Mucosa of descending colon (tissue), 3 donors: ENCODE measurements at places on chromosomes 16 and 17. TPM values are rescaled to one million over a fixed set of nuclear protein-coding genes. Genes with fewer than 3 reads are reported as not detected.

DNA sequence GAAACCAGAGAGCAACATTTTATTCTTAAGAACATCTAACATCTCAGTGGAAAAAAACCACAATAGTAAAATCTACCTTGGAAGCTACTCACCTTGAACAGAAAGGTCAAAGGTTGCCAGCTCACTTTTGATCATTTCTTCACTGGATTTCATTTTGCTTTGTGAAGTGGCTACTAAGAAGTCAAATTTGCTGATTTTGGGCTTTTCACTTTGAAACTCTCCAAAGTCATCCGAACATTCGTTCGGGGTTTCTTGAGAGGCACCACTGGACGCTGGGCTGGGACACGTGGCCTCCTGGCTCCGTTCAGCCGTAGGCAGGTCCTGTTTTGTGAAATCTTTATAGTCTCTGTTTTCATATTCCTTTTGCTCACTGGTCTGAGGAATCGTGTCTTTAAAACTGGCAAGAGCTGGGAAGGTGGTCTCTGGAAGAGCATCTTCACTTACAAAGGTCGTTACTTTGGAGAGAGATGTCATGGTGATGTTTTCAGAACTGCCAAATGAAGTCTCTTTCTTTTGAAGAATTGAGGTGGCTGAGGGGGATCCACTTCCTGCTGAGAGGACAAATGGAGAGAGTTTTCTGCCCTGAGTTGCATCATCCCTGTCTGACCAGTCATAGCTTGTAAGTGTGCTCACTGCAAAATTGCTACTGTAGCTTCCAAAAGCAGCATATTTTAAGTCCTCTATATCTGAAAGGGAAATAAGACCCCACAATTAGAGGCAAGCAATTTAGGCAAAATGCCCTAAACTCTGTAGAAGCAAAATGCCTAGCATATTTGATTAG lies 52.4 kb downstream of the DUSP14 start:
- no peak for DNase-seq

DNA sequence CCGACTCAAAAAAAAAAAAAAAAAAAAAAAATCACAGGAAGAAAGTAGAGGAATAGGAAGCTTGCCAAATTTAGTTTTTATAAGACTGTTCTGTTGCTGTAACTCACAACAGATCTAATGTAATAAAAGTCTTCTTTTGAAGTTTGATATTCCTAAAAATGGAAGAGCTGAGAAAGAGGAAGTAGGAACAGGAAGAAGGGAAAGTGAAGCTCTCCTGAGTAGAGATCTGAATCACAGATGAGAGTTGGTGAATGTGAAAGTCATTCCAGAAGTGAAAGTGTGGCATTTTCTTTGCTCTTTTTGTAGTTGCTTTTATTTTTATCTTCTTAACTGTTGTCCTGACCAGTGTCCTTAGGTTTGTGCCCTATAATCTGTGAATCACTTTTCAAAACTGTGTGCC lies 2.1 kb downstream of the NMT1 start:
- DNase-seq: no peak

DNA sequence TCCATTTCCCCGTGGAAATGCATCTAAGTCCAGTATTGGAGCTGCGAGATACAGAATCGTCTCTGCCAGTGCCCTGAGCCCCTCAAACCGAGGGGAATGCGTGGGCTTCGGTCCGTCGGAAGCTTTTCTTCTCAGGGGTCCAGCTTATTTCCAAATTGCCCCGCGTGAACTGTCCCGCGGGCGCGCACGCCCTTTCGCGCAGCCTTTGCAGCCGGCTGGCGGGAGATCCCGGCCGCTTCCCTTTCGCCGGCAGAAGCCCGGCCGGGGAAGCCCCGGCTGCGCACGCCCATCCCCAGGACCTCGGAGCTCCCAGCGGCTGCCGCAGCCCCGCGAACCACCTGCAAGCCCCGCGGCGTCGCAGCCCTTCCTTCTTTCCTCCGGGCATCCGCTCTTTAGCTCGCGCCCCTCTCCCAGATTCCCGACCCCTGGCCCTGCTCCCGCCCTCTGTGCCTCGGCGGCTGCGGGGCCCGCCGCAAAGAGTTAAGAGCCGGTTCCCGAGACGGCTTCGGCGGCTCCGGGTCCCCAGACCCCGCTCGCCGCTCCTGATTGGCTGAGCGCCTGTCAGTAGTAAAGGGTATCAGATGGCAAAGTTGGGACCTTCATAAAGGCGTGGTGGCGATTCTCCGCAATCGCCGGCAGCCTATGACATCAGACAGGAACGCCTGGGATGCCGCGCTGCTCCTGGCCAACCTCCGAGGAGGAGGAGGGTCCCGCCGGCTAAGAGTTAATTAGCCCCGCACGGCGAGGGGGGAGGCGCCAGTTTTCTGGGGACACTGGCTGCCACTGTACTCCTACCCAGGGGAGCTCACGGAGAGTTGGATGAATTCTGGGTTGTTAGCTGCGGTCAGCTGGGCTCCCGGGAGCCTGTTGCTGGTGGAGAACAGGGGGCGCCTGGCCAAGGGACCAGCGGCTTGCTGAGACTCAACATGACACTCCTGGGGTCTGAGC lies at the start of gene MYOCD:
Gene MYOCD, plus strand, starts transcription at position 628 of the 948 bp plus-strand sequence. Its CDS starts 299 bp downstream, at position 927.
- no peak for DNase-seq

Gene DHX58
- total RNA-seq: 18.0 TPM

Gene EMP2
- total RNA-seq: 73.0 TPM
